ENCODE measurements at places on chromosomes 6 and 20. TPM values are rescaled to one million over a fixed set of nuclear protein-coding genes. Genes with fewer than 3 reads are reported as not detected.

DNA sequence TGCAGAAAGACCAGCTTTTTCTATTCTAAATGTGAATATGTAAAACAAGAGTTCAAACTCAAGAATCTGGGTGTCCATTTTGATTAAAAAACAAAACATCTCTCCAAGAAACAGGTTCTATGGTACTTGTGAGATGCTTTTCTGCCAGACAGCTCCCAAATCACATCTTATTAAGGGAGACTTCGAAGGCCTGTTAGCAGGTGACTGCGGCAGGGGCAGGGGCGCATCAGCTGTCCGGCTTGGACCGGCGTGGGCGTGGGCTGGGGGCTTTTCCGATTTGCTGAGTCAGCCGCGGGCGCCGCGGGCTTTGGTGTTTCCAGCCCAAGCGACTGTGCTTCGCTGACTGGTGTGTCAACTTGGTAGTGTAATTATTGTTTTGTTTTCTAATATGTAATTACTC is 32.6 kb downstream of the TFAP2A start:
- DNase-seq, result no peak

GRCh38 chr20:48448666-48449600 is 378.9 kb downstream of the PREX1 start:
- no peak for DNase-seq

DNA sequence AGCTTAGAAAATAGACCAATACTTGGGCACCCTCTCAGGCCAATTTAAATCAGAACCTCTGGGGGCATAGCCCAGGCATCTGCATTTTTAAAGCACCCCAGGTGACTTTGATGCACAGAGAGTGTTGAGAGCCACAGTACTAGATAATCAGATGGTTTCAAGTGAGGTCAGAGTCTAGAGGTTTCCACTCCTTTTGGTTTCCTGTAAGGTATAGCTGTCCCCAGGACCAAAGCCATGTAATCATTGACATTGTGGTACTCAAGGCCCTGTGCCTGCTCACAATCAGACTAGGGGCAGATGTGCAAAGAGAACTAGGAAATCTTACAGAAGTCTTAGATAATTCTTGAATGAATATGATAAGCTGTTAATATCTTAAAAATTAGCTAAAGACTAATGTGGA is 9.1 kb downstream of the FILIP1 start:
- no peak for DNase-seq

DNA sequence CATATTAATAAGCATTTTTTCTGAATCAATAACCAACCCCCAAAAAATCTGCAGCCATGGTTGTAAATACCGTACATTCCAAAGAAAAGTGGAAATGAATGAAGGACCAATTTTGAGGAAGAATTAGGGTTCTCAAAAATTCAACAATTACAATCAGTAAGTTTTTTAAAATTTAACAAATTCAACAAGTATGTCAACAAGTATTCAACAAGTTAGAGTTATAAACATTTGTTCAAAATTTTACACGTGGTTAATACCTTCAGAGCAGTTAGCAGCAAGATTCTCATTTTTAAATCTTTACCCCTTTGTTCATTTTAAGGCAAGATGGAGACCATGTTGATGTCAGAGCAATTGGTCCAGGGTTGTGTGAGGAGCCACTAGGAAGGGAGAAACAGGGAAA is 27.6 kb upstream of the ANKEF1 start:
- no peak for DNase-seq

DNA sequence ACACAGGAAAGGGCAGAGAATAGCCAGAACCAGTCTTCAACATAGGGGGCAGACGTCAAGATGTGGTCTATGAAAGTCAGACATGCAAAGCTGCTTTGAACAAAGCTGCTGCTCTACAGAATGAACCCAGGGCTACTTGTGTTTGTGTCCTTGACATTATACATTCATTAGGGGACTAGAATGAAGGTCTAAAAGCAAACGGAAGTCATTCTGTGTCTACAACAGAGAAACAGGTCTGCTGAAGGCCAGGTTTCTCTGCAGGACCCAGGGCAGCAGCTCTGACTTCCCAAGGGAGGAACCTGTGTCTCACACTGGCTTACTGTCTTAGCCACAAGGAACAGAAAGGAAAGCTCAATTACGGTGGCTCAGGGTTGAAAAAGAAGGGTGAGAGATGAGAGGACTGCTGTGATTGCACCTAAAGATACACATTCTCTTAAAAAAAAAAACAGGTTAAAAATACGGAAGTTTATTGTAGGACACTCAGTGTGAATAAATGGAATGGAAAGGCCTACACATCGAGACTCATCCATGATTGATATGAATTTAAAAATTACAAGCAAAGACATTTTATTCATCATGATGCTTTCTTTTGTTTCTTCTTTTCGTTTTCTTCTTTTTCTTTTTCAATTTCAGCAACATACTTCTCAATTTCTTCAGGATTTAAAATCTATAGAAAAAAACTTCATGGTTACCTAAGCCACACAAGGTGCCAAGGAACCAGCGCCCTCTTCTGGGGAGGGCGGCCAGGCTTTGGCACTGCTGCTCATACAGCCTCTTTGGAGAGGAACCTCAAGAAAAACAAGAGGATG is 6.7 kb downstream of the PSMA7 start:
- no peak for DNase-seq

- DNase-seq, result no peak
These were observed 169.3 kb downstream of the CD83 start for GRCh38 chr6:14286634-14287428.

DNA sequence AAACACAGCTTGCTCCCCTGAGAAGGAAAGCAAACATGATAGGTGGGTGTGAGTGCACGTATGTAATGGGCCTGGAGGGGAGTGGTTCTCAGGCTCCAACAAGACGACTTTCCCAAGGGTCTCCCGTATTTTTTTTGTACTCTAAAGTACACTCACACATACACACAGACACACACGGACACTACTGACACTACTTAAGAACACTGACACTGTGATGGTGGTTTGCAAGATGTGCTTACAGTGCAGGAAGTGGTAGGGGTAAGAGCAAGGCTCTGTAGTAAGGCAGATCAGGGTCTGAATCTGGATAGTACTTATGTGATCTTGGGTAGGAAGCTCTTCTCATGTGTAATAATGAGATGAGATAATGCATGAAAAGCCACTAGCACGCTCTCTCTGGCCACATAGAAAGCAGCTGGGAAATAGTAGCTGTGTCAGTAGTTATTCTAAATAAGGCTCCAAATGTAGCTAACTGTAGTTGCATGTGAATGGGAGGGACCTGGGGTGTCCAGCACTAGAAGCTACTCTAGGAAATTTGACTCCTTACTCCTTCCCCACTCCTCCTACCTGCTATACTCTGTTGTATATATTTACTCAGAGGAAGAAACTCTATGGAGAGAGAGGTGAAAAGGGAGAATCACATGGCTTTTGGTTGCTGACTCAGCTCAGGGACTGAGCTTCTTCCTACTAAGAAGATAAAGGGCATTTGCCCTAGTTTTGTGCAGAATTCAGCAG is 8.4 kb upstream of the ZBTB24 start:
- DNase-seq, result no peak

DNA sequence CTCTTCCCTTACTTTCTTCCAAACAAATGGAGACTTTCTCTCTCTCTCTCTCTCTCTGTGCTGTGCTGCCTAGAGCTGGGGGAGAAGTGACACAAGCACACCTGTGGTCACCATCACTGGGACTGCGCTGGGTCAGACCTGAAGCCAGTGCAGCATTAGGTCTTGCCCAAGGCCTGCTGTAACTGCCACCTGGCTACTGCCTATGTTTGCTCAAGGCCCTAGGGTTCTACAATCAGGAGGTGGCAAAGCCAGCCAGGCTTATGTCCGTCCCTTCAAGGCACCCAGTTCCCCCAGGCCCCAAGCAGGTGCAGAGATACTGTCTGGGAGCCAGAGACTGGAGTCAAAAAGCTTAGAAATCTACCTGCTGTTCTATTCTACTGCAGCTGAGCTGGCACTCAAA is 49.4 kb upstream of the TOP1 start:
- DNase-seq, result no peak

DNA sequence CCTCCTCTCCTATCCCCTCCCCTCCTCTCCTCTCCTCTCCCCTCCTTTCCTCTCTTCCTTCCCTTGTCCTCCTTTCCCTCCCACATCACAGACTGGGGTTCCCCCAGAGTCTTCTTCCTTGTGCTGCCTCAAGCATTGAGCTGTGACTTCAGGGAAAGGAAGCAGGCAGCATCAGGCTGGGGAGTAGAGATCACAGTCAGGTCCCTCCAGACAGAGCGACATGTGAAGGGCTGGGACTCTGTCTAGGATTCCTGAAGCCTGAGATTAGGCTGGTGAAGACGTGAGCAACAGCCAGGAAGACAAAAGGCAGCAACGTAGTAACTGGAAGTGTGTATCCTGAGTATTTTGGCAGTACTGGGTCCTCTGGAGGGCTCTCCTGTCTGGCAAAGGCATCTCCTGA is 265.4 kb upstream of the SUPT3H start:
- no peak for DNase-seq

- no peak for DNase-seq
These were observed 45.7 kb downstream of the CTCFL start for GRCh38 chr20:57479196-57479595.

DNA sequence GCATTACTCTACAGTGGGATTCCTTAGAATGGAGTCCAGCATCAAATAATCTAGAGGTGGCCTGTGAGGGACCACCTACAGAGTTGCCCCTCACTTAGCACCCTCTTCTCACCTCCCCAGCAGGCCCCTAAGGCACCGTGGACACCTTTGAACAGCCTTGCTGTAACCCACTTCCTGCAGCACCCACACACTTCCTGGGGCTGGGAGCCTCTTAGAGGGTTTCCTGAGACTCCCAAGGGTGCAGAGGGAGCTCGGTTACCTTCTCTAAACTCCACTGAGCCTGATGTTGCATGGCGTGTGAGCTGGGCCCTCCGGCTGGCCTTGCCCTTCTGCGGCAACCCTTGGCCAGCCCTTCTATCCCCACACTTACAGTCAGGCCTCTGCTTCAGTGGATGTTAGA is 7.3 kb upstream of the SIRPG start:
- DNase-seq, result no peak

DNA sequence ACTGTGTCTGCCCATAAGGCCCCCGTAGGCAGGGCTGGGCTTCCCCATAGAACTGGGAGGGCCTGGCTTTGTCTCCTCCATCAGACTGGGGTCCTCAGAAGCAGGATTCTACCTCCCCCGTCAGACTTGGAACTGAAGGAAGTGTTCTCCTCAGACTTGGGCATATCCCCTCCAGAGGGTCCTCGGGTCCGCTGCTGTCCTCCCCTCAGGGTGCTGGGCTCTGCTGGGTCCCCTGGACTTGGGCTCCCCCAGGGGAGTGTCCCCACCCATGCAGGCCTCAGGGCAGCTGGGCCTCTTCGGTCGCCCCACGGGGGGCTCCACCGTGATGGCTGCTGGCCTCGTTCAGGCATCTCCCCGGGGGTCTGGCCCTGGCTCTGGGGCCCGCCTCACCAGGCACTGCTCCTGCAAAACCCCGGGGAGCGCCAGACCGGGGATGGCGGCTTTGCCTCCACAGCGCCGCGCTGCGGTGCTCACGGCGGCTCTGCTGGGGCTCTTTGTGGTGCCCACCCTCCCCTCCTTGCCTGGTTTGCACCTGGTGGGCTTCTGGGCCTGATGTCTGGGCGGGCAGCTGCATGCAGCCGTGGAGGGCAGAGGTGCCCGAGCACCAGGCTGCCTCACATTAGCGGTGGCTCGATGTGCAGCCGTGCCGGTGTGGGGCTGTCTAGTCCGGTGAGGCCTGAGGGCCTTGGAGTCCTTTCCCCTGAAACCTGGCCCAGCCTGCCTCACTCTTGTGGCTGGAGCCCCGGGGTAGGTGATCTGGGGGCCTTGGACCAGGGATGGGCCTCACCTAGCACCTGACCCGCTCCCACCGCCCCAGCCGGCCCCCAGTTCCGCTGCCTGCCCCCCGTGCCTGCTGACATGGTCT is 13.9 kb downstream of the COL20A1 start:
- DNase-seq, result no peak

GRCh38 chr20:35463455-35464300 is 8.3 kb downstream of the CEP250 start:
- no peak for DNase-seq

DNA sequence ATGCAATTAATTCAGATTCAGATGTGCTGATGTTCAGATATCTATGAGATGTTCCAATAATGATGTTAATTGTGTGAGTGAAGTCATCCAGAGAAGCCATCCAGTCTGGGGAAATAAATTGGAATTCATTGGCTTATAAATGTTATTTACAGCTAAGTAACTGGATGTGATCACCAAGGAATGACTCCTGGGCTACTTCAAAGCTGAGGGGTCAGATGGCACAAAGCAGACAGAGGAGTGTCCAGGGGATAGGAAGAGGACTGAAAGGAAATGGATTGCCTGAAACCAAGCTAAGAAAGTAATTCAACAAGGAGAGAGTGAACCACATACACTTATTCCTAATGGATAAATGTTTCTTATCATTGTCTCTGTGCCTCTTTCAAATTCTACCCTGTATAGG is 4.5 kb upstream of the MLIP start:
- DNase-seq, result no peak

DNA sequence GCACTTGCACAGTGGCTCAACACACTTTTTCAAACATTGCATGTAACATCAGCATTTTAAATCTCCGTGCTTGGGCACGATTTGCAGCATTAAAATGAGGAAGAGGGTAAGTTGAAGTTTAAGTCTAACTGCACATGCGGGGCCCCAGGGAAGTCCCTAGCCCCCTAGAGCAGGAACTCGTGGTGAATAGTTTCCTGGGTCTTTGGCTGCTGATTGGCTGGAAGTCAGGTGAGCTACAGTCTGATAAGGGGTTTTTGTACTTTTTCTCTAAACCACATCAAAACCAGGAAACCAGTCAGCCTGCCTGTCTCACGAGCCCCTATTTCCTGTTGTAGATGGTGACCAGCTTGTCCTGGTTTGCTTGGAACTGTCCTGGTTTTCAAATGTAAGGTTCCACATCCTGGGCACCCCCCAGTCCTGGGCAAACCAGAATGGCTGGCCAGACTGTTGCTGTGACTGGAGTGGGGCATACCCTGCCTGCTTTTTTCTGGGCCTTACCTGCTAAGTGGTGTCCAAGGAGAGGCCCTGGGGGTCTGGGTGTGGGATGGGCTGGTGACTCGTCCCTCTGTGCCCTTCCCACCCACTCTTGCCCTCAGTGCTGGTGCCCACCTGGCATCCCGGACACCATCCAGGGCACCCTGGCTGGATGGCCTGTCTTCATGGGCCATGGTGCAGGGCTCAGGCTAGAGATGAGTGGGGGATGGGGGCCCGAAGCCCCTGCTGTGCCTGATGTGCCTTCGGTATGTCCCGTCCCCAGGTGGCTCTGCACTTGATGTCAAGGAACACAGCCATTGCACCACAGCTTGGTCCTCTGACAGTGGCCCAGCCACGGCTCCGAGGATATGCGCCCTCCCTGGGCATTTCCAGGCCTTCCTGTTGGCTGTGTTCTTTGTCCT is 31.8 kb downstream of the SUN5 start:
- DNase-seq, result no peak

GRCh38 chr6:158422629-158423238 is 110.5 kb downstream of the TULP4 start:
- DNase-seq, result no peak

Gene HCRTR2
- not detected for total RNA-seq

Gene RSPO4
- total RNA-seq, result 3.3 TPM

Gene CCN6
- 1.5 TPM for total RNA-seq

Gene BMP2
- total RNA-seq, result 17.2 TPM

Gene PFDN6
- total RNA-seq, result 51.4 TPM

Gene KCNK5
- total RNA-seq, result 2.1 TPM

Gene SERPINB6
- 101 TPM for total RNA-seq

Gene TREM2
- not detected for total RNA-seq

Gene TINAG
- 0.75 TPM for total RNA-seq

Gene SNHG17
- total RNA-seq, result 47.6 TPM

Gene SLC35F1
- 0.34 TPM for total RNA-seq

Gene FILIP1
- 0.21 TPM for total RNA-seq

Data from kidney epithelial cell (primary cell).